A549 treated with DMSO at 1 μM for 4 hours (cell line): ENCODE measurements at places on chromosomes 13 and 19. TPM values are rescaled to one million over a fixed set of nuclear protein-coding genes. Genes with fewer than 3 reads are reported as not detected.

DAND5 gene
- 0.07 to 0.13 TPM (median 0.11 TPM) in 3 of 5 replicates, not detected in the others for total RNA-seq

CABP5 gene
- total RNA-seq = not detected in 5 replicates

ERCC2 gene
- total RNA-seq = 10.2 to 14.6 TPM (median 13.4 TPM) in 5 replicates

GET3 gene
- 78.4 to 98.3 TPM (median 91.2 TPM) in 5 replicates for total RNA-seq

LACC1 gene
- total RNA-seq = 2.6 to 3.8 TPM (median 3.1 TPM) in 5 replicates

KCNC3 gene
- total RNA-seq = 1.1 to 1.7 TPM (median 1.4 TPM) in 5 replicates

EID2 gene
- 35.7 to 47.6 TPM (median 43.3 TPM) in 5 replicates for total RNA-seq

LIN7B gene
- total RNA-seq = 4.9 to 7.1 TPM (median 5.6 TPM) in 5 replicates
